ENCODE measurements at places on chromosomes 1 and 21. TPM values are rescaled to one million over a fixed set of nuclear protein-coding genes. Genes with fewer than 3 reads are reported as not detected.

The LSS gene
- 261 TPM for total RNA-seq

The ITLN2 gene
- total RNA-seq: not detected

The HRNR gene
- total RNA-seq: not detected

The KIF14 gene
- 28.3 TPM for total RNA-seq

The FMO4 gene
- 1.1 TPM for total RNA-seq

The FCER1G gene
- total RNA-seq: not detected

The JAK1 gene
- total RNA-seq: 250 TPM

The ATP1A4 gene
- not detected for total RNA-seq

The NBPF4 gene
- 0.66 TPM for total RNA-seq

The FCRL1 gene
- not detected for total RNA-seq

The SLC1A7 gene
- 0.14 TPM for total RNA-seq

The HSD3B1 gene
- not detected for total RNA-seq

The PEX14 gene
- total RNA-seq: 24.6 TPM

The HSF2BP gene
- total RNA-seq: 4.4 TPM

The LIPI gene
- total RNA-seq: not detected
